CD4-positive, alpha-beta T cell treated with Interleukin-15 for 1 hour (primary cell): ENCODE measurements at places on chromosomes 7 and 10.

DNA sequence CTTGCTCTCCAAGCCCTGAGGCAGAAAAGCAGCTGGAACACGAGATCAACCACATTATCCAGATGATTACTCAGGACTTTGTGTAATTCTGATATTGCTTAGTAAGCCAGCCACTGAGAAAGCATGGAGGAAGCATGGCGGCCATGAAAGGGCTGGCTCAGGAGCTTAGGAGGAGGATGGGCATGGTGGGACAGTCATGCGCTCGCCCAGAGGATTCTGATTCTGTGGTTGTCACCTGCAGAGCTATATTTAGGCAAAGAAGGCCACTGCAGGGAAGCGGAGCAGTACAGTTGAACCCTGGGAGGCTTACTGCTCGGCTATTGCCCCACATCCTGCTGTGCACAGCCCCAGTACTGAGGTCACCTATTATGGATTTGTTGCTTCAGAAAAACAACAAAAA lies 128.8 kb upstream of the DNAJB12 start:
- DNase-seq: no peak

- DNase-seq: no peak
Measured at GRCh38 chr7:136079478-136079892, 102.3 kb upstream of the MTPN start.

DNA sequence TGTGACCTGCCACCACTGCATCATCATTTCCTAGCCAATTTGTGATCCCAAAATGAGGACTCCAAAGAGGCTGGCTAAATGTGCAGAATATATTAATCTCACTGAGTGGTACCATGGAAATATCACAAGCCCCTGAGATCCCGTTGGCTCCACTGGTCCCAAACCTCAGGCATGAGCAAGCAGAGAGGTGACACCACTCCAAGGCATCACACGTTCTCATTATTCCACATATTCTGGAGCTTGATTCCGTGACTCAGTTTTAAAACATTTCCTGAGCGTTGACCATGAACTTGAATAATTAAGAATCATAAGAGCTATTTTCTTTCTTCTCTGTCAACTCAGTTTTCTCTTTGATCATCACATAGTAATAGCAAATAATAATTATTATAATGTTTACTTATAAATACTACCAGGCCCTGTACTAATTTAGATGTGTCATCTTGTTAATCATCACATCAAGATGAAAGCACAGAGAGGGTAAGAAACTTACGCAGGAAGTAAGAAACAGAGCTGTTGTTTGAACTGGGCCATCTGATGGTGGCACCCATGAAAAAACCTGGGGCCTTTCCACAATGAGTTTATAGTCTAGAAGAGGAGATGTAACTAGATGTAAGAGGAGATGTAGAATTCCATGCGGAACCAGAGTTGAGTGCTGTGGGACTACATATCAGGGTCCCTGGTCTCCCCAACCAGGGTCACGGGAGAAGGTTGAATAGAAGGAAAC lies 3.5 kb downstream of the APBB1IP start:
- peak; percentile 30 for DNase-seq

GRCh38 chr7:38040831-38041230 lies 120.4 kb downstream of the EPDR1 start:
- no peak for DNase-seq

DNA sequence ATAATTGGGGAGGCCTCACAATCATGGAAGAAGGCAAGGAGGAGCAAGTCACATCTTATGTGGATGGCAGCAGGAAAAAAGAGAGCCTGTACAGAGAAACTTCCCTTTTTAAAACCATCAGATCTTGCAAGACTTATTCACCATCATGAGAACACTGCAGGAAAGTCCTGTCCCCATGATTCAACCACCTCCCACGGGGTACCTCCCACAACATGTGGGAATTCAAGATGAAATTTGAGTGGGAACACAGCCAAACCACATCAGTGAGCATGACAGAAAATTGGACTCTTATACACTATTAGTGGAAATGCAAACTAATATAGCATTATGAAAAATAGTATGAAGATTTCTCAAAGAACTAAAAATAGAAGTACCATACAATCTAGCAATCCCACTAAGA lies 271.2 kb downstream of the MAGI2 start:
- DNase-seq: no peak

GRCh38 chr10:86252556-86252955 lies 114.0 kb downstream of the GRID1 start:
- DNase-seq: no peak

DNA sequence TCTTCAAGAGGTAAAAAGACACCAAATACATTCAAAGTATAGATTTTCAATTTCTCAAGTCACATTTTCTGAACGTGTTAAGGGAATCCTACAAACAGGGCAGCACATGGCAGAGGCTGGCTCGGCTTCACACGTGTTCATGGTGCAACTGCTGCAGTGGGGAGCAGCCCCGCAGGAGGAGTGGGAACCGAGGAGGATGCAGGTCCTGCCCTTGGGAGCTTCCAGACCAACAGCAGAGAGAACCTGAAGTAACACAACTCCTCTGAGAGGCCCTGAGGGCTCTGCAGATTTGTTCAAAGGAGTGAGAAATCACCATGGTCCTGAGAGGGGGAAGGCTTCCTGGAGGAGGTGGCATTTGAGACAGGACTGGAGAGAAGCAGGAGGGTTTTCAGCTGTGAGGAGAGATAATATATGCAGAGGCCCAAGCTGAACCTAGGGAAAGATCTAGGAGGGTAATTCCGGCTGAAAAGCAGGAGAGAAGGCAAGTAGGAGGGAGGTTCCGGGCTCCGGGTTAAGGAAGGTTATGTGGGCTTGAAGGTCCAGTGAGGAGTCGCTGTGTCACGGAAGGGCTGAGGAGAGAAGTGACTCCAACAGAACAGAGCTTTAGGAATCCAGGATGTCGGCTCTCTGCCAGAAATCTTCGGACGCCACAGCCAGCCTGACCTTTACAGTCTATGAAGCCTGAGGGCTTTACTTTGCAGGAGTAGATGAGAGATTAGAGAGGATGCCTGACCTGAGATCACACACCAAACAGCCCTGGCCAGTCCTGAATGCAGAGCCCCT lies 77.5 kb downstream of the GPR26 start:
- no peak for DNase-seq

DNA sequence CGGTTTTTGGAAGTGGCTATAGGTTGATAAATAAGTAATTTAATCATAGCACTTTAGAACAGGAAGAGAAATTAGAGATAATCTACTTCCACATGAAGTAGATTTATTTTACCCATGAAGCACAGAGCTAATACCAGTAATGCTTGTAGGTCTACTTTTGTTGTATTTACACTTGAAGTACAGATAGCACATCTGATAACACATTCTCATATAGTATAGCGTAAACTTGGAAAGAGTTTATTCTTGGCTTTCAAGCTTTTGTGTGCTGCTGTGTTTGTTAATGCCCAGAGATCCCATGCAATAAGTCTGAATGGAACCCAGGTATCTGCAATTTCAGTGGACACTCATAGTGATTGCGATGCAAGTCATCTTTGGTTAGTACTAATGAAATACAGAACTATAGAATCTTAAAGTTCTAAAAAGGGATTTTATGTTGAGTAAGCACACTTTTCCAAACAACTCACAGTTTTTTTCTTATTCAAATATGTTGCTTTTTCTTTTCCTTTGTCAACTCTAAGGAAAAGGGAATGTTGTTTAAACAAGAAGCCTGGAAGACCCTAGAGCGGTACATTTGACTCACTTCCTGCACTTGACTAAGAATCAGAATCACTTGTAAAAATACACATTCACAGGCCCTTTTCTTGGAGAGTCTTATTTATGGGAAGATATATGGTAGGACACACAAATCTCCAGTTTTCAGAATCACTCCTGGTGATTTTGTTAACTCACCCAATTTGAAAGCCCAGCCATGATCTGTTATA lies 105.8 kb downstream of the GNAI1 start:
- DNase-seq: no peak

DNA sequence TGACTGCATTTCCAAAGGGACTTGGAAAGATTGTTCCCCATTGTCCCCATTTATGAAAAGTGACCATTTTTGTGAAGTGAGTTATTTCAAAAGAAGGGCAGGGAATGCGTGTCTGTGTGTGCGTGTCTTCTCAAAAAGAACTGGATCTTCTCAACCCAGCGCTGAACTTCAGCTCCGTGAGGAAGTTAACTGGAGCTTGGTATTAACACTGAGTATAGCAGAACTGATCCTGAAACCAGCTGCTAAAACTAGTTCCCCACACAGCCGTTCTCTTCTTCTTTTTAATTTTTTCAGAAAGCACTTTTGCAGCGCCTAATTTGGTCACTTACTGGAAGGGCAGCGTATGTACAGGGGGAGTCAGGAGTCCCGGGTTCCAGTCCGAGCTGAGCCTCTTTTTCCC lies 45.8 kb upstream of the PLEKHA1 start:
- no peak for DNase-seq

DNA sequence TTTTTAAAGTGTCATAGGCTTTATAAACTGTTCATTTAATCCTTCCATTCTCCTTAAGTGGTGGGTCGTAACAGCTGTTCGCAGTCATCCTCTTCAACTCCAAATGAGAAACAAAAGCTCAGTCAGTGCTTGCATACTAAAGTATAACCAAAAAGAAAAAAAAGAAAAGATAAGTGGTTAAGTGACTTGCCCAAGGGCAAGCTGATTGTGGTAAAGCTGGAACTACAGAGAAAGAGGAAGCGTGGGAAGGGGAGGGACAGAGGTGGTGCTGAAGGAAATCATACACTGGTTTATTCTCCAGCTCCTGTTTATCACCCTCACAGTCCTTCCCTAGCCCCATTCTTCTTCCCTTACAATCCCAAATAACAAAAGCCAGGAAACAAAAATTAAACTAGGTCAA lies 29.6 kb downstream of the IDE start:
- peak; percentile 19 for DNase-seq

DNA sequence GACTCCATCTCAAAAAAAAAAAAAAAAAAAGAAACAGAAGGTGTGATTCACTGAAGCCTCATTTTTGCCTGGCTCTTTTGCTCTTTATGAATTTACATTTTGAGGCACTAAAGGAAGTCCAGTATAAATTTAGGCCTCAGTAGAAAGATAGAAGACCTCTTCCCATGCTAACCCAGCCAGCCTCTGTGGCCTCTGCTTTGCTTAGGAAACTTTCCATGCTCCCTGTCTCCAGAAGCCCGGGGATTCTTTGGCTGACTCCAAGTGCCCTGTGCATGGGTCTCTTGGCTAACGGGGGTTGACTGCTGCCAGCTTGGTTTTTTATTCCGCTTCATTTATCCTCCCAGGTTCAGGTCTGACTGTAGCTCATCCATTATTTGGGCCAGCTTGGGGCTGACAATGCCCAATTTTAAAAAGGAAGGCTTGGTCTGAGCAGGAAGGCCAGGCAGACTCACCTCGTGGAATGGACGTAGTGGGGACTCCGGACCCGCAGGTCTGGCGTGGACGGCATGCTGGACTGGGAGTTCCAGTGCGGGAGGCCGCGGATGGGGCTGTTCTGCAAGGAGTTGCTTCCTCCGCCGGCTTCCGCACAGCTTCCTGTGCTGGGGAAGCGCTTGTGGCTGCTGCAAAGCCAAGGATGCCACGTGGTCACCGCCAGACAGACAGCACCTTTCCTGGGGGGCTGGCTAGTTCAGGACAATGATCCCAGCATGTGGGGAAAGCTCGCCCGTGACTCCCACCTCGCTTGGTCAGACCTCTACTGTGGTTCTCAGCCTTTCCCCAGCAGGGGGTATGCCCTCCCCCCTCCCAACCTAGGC lies 72.3 kb downstream of the PRPF18 start:
- DNase-seq: peak; percentile 21

DNA sequence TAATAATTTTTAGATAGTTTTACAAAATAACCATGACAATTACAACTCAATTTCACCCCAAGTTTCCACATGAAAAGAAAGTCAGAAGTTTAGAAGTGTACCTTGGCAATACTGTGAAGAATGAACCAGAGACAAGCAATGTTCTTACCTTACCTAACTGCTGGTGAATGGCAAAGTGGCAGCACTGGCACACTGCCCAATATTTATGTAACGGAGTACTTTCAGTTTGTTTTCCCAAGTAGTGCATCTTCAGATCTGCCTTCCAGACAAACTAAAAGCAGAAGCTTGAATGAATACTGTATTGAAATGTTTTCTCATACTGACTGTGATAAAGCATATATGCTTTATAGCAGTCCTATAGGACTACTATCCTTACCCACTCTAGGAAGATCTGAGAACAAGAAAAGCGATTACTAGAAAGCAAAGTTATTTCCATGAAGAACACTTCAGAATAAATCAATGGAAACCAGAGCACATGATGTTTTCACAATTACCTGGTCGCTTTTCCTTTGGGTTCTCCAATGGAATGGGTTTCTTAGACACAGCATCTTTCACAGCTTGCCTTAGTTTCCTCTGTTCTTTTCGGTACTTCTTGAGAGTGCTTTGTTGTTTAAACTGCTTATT lies 1.5 kb downstream of the NOC3L start:
- DNase-seq: no peak

DNA sequence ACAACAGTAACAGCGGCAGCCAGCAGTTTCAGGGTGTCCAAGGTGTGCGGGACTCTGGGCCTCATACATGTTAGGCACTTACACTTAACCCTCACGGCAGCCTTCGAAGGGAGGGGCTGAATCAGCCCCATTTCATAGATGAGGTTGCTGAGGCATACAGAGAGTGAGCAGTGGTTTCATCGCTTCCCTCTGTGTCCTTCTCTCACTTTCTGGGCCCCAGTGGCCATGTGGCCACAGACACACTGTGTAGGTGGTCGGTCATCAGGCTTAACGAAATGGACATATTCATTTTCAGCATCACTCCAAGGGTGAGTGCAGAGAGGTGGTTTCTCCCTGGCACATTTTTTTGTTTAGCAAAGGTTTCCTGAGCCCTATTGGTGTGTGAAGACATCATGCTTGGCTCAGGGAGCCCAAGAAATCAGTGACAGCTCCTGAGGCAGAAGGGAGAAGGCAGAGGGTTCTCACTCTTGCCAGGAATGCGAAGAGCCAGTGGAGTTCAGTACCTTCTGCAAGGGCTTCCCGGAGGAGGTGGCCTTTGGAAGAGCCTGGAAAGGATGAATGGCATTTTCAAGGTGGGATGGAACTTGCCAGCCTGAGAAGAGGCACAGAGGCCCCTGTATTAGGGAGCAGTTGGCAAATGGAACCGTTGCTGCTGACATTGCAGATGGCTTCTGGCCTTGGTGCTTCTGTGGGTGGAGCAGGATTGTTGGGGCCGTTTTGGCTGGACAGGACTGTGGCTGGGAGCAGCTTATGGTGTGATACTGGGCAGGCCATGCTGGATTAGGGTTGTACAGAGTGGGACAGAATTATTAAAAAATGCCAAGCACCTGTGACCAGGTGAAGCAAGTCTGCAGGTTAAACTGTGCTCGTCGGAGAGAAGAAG lies 61.7 kb upstream of the PPIF start:
- DNase-seq: no peak
